AG04449 (cell line): ENCODE measurements at places on chromosomes 2 and 18.

DNA sequence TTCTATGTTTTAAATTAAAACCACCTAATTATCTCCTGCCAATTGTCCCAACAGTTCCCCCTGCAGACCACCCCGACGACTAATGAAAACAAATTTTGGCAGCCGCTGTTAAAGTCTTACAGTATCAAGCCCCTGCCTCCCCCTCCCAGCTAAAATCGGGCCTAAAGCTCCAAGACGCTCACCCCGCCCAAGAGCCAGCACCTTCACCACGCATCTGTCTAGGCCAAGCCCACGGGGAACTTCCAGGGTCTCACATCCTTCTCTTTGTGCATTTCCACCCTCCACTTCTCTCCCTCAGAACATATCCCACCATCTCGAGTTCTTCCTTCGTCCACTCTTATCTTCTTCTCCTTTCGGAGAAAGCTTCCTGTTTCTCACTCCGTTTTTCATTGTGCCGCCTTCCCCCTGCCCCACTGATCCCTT is 445 bp downstream of the PRPF40A start:
- DNase-seq = no peak

GRCh38 chr2:63544017-63544627 is 44.2 kb downstream of the WDPCP start:
- DNase-seq = no peak

DNA sequence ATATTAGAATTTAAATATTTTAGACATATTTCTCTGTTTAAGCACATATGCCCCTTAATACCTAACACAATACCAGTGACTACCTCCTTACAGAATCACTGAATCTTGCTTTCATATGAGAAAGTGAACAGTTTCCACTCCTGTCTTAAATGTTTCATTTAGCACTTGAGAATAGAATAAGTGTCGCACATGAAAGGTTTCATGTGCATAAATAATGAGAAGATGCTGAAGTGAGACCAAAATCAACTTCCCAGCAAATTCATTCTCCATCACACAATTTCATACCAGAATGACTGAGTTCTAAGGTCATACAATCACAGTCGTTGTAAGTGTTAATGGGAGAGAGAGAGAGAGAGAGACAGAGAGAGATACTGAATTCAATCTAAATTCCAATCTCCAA is 51.2 kb downstream of the ATIC start:
- no peak for DNase-seq

DNA sequence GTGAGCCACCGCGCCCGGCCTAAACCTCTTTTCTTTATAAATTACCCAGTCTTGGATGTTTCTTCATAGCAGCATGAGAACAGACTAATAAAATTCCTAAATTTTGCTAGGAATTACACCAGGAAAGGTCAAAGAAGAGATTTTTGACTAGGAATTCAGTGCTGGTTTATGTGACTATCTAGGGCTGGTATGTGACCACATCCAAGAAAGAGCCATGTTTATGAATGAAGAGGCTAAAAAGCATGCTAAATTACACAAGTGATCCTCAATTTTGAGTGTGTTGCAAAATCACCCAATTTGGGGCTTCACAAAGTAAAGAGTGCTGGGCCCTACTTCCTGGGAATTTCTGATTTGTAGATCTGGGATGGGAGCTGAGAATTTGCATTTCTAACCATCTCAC is 123.6 kb downstream of the CSRNP3 start:
- DNase-seq = no peak

GRCh38 chr2:105328281-105329196 is 996 bp downstream of the TGFBRAP1 start:
- DNase-seq = no peak

GRCh38 chr18:57836557-57836956 is 33.4 kb upstream of the ATP8B1 start:
- no peak for DNase-seq

DNA sequence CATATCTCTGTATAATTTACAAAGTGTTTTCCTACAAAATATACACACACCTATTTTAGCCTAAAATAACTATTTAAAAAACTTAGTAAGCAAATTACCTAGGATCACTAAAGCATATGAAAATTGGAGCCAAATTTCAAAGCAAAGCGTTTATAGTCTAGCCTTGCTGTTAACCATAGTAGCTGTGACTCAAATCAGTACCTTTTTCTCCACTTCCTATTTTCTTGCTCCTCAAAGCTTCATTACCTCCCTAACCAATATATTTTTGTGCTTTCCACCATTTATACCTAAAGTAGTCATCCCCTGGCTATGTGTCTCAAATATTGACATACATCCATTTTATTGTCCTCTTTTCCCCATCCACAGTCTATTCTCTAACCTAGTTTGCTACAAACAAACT is 73.1 kb downstream of the ERBB4 start:
- DNase-seq = no peak

GRCh38 chr2:124213977-124214587 is 189.0 kb downstream of the CNTNAP5 start:
- no peak for DNase-seq

DNA sequence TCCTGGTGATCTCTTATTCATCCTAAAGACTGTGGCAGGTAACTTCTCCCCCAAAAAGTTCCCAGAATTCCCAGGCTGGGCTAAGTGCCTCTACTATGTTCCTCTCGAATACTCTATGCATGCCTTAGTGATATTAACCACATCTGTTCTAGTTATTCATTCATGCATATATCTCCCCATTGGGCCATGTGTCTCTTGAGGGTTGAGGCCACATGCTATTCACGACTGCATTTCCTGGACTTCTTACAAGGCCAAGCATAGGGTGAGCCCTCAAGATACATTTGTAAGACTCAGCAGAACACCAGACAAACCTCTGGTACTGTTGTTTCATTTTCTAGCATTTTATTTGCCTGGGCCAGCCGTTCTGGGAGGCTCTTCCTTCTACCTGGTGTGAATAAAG is 117.0 kb downstream of the EN1 start:
- no peak for DNase-seq

DNA sequence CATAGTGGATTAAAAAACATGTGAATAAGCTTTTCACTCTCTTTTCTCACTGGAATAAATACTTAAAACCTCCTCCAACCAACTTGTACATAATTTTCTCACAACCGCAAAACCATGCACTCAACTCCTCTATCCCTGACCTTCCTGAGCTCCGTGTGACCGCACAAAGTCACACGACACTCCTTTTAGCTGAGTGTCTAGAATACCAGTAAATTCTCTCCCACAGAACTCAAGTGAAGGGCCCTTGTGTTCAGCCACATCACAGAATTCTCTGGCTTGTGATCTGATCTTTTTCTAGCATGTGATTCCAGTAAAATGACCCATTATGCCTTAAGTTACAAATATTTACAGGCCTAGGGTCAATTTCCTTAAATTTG is 91.2 kb upstream of the ARL4C start:
- DNase-seq = no peak
